ENCODE measurements at places on chromosomes 1 and 21.

GRCh38 chr1:9439074-9439761 lies 100.0 kb upstream of the SLC25A33 start:
- no peak for DNase-seq

GRCh38 chr21:31358158-31358557 lies 14.1 kb upstream of the TIAM1 start:
- no peak for DNase-seq

- DNase-seq = no peak
These were observed 22.8 kb upstream of the ZBTB21 start for GRCh38 chr21:42032968-42033367.

DNA sequence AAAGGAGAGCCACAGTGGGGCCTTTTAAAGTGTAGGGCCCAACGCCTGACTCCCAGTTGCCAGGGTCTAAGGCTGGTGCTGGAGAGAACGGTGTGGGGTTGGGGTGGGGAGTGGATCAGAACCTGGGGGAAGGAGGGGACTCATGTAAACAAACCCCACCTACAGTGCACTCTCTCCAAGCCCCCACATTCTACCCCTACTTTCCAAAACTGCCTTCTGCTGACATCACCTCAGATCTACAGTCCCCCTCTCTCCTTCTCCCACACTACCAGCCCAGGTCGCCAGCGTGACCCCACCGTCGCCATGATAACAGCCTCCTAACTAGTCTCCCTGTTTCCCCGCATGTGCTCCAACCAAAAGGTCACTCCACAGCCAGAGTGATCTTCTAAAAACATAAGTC lies 26.6 kb downstream of the TNNT2 start:
- DNase-seq = no peak

DNA sequence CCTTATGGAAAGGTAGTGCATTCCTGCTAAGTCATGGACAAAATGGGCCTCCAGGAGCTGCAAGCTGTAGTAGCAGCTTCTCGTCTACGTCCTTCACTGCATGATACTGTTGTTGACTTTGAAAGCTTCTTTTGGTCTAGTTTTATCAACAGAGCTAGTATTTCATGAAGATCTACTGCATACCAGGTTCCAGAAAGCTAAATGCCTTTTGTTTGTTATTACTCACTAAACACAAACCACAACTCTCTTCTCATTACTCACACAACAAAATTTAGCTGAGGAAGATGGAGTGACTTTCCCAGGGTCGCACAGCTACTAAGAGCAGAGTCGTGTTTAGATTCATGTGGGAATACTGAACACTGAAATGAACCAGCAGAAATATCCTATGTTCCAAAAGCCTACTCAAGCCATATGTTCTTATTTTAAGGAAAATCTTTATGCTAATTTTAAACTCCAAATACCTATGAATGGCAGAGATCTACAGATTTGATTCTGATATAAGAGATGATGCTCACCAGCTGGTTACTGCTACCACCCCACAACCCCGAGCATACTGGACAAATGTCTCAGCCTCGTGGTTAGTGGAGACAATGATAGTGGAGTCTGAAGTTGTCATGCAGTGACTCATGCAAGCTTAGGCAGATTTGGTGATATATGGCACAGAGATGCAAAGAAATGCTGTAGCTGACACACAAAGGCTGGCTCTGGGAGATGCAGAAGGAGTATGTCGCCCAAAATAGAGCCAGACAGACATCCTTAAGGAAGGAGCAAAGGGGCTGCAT lies 20.6 kb downstream of the PGBD2 start:
- DNase-seq = no peak

GRCh38 chr21:43209575-43210453 lies 41.0 kb downstream of the CRYAA start:
- DNase-seq = no peak

DNA sequence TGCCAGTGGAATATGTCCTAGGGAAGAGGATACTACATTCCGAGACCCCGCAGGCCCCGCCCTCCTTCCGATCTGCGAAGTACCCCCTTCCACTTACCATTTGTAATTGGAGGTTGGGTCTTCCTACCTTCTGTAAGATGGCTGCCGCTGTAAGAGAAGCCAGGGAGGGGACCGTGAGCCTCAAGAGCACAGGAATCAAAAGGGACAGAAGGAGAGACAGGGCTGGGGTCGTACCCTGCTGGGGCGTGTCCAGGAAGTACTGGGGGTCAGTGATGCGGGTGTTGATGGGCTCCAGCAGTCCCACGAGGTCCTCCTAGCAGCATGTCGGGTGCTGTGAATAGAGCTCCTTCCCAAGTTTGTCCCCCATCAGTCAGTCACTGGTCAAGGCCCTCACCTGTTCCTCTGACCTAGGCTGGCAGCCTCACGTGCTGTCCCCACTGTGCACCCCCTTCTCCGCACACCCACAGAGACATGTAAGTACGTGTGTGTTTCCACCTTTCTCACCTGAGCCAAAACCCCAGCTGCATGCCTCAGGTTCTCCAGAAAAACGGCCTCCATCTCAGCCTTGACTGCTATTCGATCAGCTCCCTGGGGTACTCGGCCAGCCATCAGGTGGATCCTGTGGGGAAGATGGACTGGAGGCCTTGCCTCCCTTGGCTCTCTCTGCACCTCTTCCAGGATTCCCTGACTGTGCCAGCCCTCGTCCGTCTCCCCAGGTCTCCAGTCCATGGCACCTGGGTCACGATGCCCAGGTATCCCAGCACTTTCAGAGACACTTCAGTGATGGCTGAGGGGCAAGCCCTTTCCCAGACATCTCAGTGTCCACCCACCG lies 1.8 kb downstream of the HYI start:
- DNase-seq = no peak

GRCh38 chr1:58919959-58920321 lies 136.1 kb upstream of the JUN start:
- DNase-seq = no peak

- no peak for DNase-seq
These were observed 1.9 kb downstream of the OR2B11 start for GRCh38 chr1:247456021-247456420.

- DNase-seq = no peak
These were observed 107.3 kb downstream of the UCHL5 start for GRCh38 chr1:192951691-192952460.

GRCh38 chr1:212559929-212560328 lies 48.6 kb upstream of the ATF3 start:
- DNase-seq = no peak

GRCh38 chr21:15893902-15894301 lies 164.1 kb downstream of the USP25 start:
- no peak for DNase-seq

DNA sequence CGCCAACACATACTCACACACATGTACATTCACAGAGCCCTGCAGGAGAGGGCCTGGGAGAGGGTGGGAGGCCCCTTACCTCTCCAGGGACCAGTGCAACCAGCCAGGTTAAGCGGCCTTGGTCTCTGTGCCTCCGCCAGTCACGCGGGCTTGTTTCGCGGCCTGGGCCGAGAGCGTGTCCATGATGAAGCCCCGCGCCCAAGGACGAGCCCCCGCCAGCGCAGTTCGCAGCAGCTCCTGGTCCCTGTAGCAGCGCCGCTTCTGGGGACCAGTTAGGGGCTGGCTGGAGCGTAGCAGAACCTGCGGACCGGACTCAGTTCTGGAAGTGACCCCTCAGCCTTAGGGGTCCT lies 7.3 kb upstream of the FAM167B start:
- no peak for DNase-seq

GRCh38 chr1:174160109-174160473 lies 771 bp downstream of the RABGAP1L start:
- DNase-seq = no peak

GRCh38 chr21:27145134-27145798 lies 178.4 kb upstream of the ADAMTS5 start:
- DNase-seq = no peak

GRCh38 chr1:15154480-15155036 lies 1.0 kb downstream of the TMEM51 start:
- DNase-seq = no peak

DNA sequence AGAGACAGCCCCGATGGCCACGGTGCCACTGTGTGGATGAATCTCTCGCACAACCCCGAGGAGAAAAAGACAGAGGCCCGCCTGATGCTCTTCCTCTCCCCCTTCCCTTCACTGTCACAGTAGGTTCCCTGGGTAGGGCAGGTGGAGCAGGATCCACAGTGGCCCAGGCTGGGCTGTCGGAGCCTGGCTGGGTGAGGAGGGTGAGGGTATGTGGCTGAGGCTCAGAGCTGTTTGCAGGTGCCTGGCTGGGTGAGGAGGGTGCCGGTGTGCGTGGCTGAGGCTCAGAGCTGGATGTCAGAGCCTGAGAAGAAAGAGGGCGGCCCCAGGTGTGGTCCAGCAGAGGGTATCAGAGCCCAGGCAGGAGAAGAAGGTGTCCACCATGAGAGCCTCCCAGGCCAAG lies 2.7 kb downstream of the CFAP74 start:
- DNase-seq = no peak

GRCh38 chr21:37848721-37849490 lies 67.4 kb downstream of the KCNJ6 start:
- DNase-seq = no peak

- DNase-seq = no peak
These were observed 155.2 kb downstream of the GABPA start for GRCh38 chr21:25890001-25890400.

DNA sequence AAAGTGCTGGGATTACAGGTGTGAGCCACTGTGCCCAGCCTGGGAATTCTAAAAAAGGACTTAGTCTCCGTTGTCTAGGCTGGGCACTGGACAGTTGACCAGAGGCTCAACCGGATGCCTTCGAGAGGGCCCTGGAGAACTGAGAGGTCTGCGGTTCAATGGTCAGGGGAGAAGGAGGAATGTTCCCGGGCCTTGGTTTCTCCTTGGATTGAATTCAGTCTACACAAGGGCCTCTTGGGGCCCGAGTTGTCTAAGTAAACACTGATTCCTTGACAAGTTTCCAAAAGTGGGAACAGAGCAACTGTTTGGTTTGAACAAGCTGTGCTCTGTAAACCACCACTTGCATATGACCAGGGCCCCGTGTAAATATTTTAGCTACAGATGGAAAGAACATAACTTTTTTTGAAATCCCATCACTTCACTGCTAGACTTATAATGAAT lies 29.1 kb upstream of the CAPZB start:
- no peak for DNase-seq

GRCh38 chr1:29687166-29687565 lies 450.8 kb downstream of the PTPRU start:
- DNase-seq = no peak

GRCh38 chr1:29431138-29431537 lies 194.8 kb downstream of the PTPRU start:
- no peak for DNase-seq

- no peak for DNase-seq
These were observed 5.1 kb upstream of the FYB2 start for GRCh38 chr1:56824271-56824670.

- DNase-seq = no peak
These were observed 7.9 kb downstream of the ITSN1 start for GRCh38 chr21:33650230-33650629.

DNA sequence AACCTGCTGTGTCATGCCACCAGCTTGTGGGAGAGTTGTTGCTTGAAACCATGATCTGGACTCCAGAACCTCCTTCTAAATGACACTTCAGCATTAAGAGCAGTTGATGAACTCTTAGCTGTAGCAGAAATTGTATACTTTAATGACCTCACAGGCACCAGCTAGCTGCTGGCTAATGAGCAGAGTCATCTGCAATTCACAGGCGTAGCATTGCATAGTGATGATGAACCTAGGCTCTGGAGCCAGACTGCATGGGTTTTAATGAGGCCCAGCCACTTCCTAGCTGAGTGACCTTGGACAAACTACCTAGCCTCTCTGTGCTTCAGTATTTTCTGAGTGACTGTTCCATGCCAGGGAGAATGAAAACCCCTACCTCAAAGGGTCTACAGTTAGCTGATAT lies 407.1 kb downstream of the LMO4 start:
- DNase-seq = no peak

GRCh38 chr1:86226204-86226603 lies 69.6 kb upstream of the COL24A1 start:
- DNase-seq = no peak

DNA sequence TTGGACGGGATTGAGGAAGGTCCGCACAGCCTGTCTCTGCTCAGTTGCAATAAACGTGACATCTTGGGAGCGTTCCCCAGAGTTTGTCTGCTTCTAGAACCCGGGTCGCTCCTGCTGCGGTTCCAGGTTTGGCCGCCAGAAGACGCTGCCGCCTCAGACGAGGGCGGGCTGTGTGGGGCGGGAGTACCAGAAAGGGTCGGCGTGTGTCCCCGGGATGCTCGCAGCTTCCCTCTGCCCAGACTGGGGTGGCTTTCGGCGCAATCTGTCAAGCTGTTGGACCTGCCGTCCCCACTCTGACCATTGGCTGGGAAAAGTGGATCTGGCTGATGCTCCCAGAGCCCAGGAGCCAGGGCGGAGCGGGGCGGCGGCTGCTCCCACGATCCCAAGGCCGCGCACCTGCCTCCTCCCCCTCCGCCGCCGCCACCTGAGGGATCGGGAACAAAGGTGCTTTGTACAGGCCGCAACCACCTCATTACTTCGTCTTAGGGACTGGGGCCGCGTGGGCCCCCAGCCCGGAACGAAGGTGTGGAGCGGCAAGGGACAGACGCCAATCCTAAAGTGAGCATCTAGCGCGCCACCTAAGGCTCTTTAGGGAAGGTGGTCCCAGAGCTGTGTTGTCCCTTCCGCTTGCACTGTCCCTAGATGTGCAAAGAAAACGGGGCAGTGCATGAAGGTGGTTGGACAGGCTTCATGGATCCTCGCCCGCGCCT lies 683 bp upstream of the EFNA4 start:
- peak; percentile 72 for DNase-seq

GRCh38 chr1:206867716-206868115 lies 2.3 kb downstream of the IL20 start:
- no peak for DNase-seq

DNA sequence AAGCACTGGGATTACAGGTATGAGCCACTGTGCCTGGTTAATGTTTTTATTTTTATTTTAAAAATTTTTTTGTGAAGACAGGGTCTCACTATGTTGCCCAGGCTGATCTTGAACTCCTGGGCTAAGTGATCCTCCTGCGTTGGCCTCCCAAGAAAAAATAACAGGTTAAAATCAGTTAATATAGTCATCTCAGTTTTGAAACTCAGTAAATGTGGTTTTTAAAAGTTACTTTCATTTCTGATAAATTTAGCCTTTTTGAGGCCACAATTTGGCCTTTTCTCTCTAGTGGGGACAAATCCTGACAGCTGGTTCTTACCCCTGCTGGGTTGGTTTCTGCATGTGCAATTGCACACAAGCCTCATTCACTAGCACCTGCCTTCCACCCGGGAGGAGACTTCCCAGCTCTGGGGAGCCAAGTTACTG lies 13.3 kb downstream of the PMF1 start:
- DNase-seq = peak; percentile 79

GRCh38 chr21:45893740-45894449 lies 87.7 kb upstream of the COL6A1 start:
- no peak for DNase-seq

Data from GM19239 (cell line).